ENCODE measurements at places on chromosomes 12 and 14.

GRCh38 chr12:93375906-93376305, 1.8 kb upstream of the NUDT4 start:
- no peak for DNase-seq
- H3K4me1 ChIP-seq, result peaks cover 37% of the 10 kb centered on the region
- no peaks in the 10 kb centered on the region for H3K36me3 ChIP-seq
- no peaks in the 10 kb centered on the region for H3K27me3 ChIP-seq
- no peak overlapping the region for H3K27ac ChIP-seq

DNA sequence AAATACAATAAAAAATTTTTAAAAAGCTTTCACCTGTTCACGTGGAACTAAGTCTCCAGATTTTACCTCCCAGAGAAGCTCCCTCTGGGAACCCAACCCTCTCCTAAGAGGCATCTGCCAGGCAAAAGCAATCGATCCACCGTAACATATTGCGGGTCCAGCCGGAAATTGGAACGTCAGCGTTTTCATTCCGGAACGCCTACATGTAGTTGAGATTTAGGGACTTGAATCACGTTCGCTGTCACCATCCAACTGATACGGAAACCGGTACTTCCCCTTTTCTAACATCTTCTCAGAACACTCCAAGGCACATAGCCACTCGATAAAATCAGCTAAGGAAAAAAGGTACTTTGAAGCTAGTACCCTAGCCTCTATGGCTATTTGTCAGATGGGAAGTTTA, 70.3 kb downstream of the COX16 start:
- H3K36me3 ChIP-seq, result no peaks in the 10 kb centered on the region
- H3K27ac ChIP-seq, result no peak overlapping the region
- DNase-seq, result no peak
- no peaks in the 10 kb centered on the region for H3K27me3 ChIP-seq
- no peak overlapping the region for H3K4me3 ChIP-seq

DNA sequence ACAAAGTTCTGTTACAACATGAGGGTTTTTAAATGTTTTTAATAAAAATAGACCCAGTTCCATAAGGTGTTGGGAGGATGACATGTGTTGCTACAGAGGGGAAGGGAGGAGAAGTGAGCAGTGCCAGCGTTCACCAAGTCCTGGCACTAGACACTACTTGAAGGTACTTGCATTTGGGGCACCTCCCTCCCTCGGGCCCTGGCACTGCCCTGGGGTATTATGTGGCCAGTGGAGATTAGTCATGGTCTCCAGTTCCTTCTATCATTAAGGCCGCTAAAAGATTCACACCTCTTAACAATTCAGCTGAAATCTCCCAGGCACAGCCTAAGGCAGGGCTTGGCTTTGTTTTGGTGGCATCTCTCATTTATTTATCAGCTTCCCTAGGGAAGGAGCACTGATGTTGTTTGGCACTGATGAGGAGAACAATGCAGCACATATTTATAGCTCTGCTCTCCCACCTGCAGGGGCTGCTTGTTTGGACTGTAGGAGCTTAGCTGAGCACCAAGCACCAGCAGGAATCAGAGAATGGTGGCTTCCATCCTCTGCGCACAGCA, 155.5 kb upstream of the NTF3 start:
- H3K27me3 ChIP-seq, result no peaks in the 10 kb centered on the region
- no peak overlapping the region for H3K27ac ChIP-seq
- no peaks in the 10 kb centered on the region for H3K4me1 ChIP-seq
- H3K4me3 ChIP-seq, result no peak overlapping the region
- DNase-seq, result no peak

GRCh38 chr12:132176920-132177551, 32.8 kb downstream of the NOC4L start:
- H3K27ac ChIP-seq, result no peak overlapping the region
- no peaks in the 10 kb centered on the region for H3K27me3 ChIP-seq
- no peak overlapping the region for H3K4me3 ChIP-seq
- no peaks in the 10 kb centered on the region for H3K36me3 ChIP-seq

- H3K36me3 ChIP-seq, result no peaks in the 10 kb centered on the region
- no peak for DNase-seq
- no peak overlapping the region for H3K4me3 ChIP-seq
- no peaks in the 10 kb centered on the region for H3K4me1 ChIP-seq
Measured at GRCh38 chr14:37262649-37263048, 64.9 kb downstream of the MIPOL1 start.

DNA sequence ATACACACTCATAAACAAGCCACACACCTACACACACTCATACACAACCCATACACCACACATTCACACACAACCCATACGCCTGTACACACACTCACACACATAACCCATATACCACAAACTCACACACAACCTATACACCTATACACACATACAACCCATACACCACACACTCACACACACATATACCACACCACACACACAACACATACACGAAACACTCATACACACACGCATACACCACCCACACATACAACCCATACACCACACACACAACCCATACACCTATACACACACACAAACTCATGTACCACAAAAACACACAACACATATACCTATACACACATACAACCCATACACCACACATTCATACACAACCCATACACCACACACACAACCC, 164.3 kb downstream of the TMEM121 start:
- no peaks in the 10 kb centered on the region for H3K4me1 ChIP-seq
- no peak overlapping the region for H3K4me3 ChIP-seq
- no peaks in the 10 kb centered on the region for H3K36me3 ChIP-seq
- DNase-seq, result no peak
- no peak overlapping the region for H3K27ac ChIP-seq

DNA sequence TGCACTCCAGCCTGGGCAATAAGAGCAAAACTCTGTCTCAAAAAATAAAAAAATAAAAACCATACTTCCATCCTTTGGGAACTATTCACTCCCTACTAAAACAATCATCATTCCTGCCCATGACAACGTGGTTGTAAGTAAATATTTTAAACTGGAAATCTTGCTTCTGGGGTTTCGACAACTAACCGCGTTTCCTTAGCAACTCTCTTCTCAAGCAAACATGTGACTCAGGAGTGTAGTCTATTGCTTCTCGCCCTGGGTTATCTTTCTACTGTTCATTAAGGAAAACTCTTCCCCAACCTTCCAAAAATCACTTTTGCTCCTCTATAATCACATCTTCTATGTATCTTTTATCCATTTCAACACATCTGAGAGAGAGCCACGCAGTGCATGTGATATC, 21.8 kb downstream of the APPL2 start:
- H3K4me3 ChIP-seq, result no peak overlapping the region
- peaks cover 33% of the 10 kb centered on the region for H3K4me1 ChIP-seq
- DNase-seq, result no peak
- H3K27ac ChIP-seq, result no peak overlapping the region
- no peaks in the 10 kb centered on the region for H3K27me3 ChIP-seq

DNA sequence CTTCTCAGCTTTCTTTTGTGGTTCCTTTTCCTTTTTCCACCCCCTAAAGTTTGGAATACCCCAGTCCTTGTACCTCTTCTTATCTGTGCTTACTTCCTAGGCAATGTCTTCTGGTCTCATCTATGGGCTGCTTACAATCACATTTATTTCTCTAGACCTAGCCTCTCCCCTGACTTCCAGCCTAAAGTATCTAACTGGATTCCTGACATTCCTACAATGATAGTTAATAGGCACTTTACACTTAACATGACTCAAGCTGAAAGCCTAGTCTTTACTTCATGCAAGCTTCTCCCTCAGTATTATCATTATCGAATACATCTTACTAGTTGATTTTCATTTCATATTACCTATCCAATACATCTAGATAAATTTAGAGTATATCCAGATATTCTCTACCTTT, 21.2 kb downstream of the CLECL1 start:
- DNase-seq, result no peak
- H3K4me1 ChIP-seq, result no peaks in the 10 kb centered on the region
- H3K27ac ChIP-seq, result no peak overlapping the region
- no peaks in the 10 kb centered on the region for H3K36me3 ChIP-seq

- H3K4me1 ChIP-seq, result no peaks in the 10 kb centered on the region
- DNase-seq, result no peak
- no peak overlapping the region for H3K27ac ChIP-seq
- no peak overlapping the region for H3K4me3 ChIP-seq
Measured at GRCh38 chr14:98120831-98121464, 1151.0 kb downstream of the BCL11B start.

GRCh38 chr12:118900993-118901392, 80.3 kb upstream of the SRRM4 start:
- no peaks in the 10 kb centered on the region for H3K27me3 ChIP-seq
- H3K4me3 ChIP-seq, result no peak overlapping the region
- no peaks in the 10 kb centered on the region for H3K4me1 ChIP-seq
- H3K27ac ChIP-seq, result no peak overlapping the region
- no peak for DNase-seq
- H3K36me3 ChIP-seq, result no peaks in the 10 kb centered on the region

DNA sequence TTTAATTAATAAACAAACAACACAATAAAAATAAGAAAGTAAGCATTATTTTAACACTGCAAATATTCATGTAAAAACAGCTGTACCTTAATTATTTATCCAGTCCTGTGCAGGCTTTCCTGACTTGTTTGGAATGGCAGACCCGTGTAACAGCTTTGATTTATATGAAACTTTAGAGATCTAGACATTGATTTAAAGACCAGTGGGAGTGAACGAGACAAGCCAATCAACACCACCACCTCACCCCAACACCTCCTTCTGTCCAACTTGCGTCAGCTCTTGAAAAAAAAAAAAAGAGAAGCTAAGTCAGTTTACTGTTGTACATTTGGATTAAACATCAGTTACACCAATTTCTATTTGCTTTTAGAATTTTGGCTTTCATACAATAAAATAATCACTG, 22.3 kb downstream of the SLC38A4 start:
- no peaks in the 10 kb centered on the region for H3K36me3 ChIP-seq
- no peak for DNase-seq
- H3K4me3 ChIP-seq, result no peak overlapping the region
- no peaks in the 10 kb centered on the region for H3K4me1 ChIP-seq
- H3K27ac ChIP-seq, result no peak overlapping the region

GRCh38 chr12:69916544-69917235, 91.7 kb downstream of the MYRFL start:
- no peak for DNase-seq
- H3K27ac ChIP-seq, result peak overlapping the region; percentile 45
- H3K27me3 ChIP-seq, result no peaks in the 10 kb centered on the region
- H3K4me3 ChIP-seq, result no peak overlapping the region
- H3K36me3 ChIP-seq, result no peaks in the 10 kb centered on the region

- H3K4me1 ChIP-seq, result peaks cover 13% of the 10 kb centered on the region
- no peaks in the 10 kb centered on the region for H3K27me3 ChIP-seq
- peaks cover 36% of the 10 kb centered on the region for H3K36me3 ChIP-seq
- no peak overlapping the region for H3K4me3 ChIP-seq
Measured at GRCh38 chr14:91987192-91987591, 39.7 kb upstream of the FBLN5 start.

GRCh38 chr14:28542040-28542439, 224.5 kb upstream of the FOXG1 start:
- no peaks in the 10 kb centered on the region for H3K27me3 ChIP-seq
- H3K27ac ChIP-seq, result no peak overlapping the region

- H3K4me1 ChIP-seq, result no peaks in the 10 kb centered on the region
- H3K36me3 ChIP-seq, result no peaks in the 10 kb centered on the region
Measured at GRCh38 chr12:15858353-15858752, 23.8 kb upstream of the STRAP start.

- no peak for DNase-seq
- H3K4me3 ChIP-seq, result no peak overlapping the region
- no peak overlapping the region for H3K27ac ChIP-seq
- H3K36me3 ChIP-seq, result no peaks in the 10 kb centered on the region
- H3K27me3 ChIP-seq, result no peaks in the 10 kb centered on the region
Measured at GRCh38 chr14:77092676-77093075, 5.4 kb upstream of the CIPC start.

DNA sequence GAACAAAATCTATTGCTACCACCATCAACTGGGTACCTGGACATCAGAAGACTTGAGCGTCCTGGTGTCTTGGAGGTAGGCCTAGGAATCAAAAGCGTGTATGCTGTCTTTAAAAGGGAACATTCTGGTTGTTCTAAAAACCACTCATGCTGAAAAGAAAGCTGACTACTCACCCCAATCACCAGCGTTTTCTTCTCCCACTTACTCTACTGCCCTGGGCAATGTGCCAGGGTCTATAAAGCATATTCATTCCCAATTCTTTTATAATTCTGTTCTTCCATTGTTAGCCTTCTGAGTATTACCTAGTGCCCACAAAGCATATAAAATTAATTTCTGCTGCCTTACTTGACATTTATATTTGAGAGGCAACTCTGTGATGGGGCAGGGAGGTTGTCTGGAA, 133.4 kb downstream of the KCNA5 start:
- no peaks in the 10 kb centered on the region for H3K36me3 ChIP-seq
- no peak overlapping the region for H3K27ac ChIP-seq
- DNase-seq, result no peak
- no peak overlapping the region for H3K4me3 ChIP-seq

DNA sequence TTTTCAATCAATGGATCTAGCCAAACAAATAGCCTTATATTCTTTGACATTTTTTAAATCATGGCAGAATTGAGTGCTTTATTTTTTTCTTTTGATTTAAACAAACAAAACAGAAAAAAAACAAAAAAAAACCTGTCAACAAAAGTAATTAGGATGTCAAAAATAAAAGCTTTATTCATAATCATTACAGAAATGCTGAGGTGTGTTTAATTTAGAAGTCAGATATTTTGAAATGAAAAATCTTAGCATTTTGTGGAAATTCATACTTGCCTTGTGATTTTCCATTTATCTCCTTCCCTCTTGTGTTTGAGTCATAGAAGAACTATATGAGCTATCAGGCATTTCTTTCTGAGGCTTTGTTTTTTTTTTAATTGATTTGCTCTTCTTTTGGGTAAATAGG, 387.0 kb upstream of the STXBP6 start:
- no peak for DNase-seq
- no peaks in the 10 kb centered on the region for H3K4me1 ChIP-seq
- H3K4me3 ChIP-seq, result no peak overlapping the region

DNA sequence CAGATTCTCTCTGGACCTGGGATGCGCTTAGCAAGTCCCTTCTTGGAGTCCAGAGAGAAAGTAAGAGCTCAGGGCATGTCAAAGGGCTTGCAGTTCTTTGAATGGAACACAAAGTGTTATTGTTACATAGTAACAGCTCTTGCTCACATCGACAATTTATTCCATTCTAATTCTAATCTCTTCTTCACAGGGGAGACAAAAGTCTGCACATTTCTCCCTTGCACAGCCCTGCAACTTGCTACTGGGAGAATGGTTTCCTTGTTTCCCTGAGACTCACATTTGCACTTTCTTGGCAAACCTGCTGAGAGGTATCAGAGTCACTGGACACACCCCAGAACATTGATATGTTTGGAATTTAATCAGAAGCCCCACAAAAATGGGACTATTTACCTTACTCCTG, 209.9 kb upstream of the IGF1 start:
- H3K4me3 ChIP-seq, result no peak overlapping the region
- H3K27ac ChIP-seq, result no peak overlapping the region
- no peaks in the 10 kb centered on the region for H3K27me3 ChIP-seq
- DNase-seq, result no peak

Measured in vagina (tissue), 2 donors.